ENCODE measurements at places on chromosomes 6 and 20.

DNA sequence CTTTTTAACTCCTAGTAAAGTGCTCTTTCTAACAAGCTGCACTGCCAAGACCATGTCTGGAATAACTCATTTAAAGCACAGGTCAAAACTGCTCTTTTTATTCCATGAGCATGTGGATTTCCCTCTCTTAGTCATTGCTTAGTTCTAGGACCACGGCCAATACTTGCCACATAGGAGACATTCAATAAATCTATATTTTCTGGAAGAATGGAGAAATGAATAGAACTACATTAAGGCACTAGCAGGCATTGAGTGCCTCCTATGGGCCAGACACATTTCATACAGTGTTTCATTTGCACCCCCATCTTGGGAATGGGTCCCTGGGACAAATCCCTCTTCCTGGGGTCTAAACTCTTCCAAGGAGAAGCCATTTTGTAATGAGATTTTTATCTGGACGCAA is 552.8 kb upstream of the CITED2 start:
- no peak for DNase-seq

DNA sequence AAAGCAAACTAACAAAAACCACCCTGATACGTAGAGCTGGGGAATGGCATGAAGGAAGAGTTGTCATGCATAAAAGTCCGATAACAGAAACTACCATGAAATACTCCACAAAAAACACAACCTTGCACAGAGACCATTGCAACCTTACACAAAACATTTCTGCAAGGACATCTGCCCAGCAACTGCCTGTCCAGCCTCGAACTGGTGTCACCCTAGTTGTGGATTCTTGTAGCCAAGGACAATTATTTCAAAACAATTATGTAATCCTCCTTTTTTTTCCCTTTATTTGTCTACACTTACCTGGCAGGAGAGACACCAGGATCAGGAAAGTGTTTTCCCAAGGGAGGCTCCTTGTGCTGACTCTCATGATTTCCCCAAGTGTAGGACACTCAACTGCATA is 232.5 kb upstream of the SYNDIG1 start:
- DNase-seq: no peak

- peak; percentile 60 for DNase-seq
These were observed 4.2 kb downstream of the KCNK17 start for GRCh38 chr6:39309942-39310531.

GRCh38 chr20:57322476-57322875 is 7.1 kb upstream of the SPO11 start:
- DNase-seq: no peak

DNA sequence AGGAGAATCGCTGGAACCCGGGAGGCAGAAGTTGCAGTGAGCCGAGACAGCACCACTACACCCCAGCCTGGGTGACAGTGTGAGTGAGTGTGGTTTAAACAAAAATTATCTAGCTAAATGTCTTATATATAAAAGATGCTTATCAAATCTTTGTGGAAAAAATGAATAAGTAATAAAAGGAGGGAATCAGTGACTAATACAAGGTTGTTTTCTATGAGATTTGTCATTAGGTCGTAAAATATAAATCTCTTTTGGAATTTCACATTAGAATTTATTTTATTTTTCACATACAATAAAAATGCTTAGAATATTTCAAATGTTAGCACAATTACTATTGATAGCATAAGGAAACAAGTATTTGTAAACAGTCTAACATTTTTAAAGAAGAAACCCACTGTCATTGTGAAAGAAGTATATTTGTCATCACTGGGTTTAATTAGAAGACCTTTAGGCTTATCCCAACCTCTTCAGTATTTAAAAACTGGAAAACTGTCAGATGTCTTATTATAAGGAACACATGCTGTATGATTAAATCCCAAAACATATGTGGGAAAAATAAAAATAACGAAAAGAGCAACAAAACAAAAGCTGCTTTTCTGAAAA is 47.1 kb downstream of the ASCC3 start:
- no peak for DNase-seq
